ENCODE measurements at places on chromosomes 1 and 21. TPM values are rescaled to one million over a fixed set of nuclear protein-coding genes. Genes with fewer than 3 reads are reported as not detected.

SPATA17 gene
- total RNA-seq: 0.87 TPM

RAB42 gene
- 2.4 TPM for total RNA-seq

TSPAN2 gene
- total RNA-seq: under 0.01 TPM

TMEM82 gene
- not detected for total RNA-seq

URB1 gene
- total RNA-seq: 11.8 TPM

RGS1 gene
- not detected for total RNA-seq

RAP1GAP gene
- total RNA-seq: 1.3 TPM

LCE1A gene
- not detected for total RNA-seq

DSCAM gene
- under 0.01 TPM for total RNA-seq

SH2D1B gene
- not detected for total RNA-seq

CLCA1 gene
- not detected for total RNA-seq

S100A10 gene
- 455 TPM for total RNA-seq

LRP8 gene
- 7.9 TPM for total RNA-seq

GUCA2A gene
- total RNA-seq: not detected

TRIM67 gene
- total RNA-seq: not detected

GPX7 gene
- 91.3 TPM for total RNA-seq

NFASC gene
- under 0.01 TPM for total RNA-seq

RBM15 gene
- total RNA-seq: 42.0 TPM

NBPF12 gene
- total RNA-seq: 5.4 TPM

FCRL5 gene
- total RNA-seq: not detected

AGBL4 gene
- not detected for total RNA-seq

SELENBP1 gene
- 2.0 TPM for total RNA-seq

SPRR2B gene
- total RNA-seq: not detected

S100A12 gene
- total RNA-seq: not detected

DRAXIN gene
- not detected for total RNA-seq

GPN2 gene
- 15.3 TPM for total RNA-seq

AGT gene
- not detected for total RNA-seq

U2AF1 gene
- total RNA-seq: 26.7 TPM

WNT9A gene
- total RNA-seq: 5.1 TPM

FCRL1 gene
- total RNA-seq: not detected

IFFO2 gene
- 10.3 TPM for total RNA-seq

OR2AK2 gene
- total RNA-seq: not detected

VWA1 gene
- 46.0 TPM for total RNA-seq

CBR3 gene
- 2.4 TPM for total RNA-seq

C4BPB gene
- total RNA-seq: 40.1 TPM

THEM5 gene
- total RNA-seq: not detected

TRMT13 gene
- total RNA-seq: 10.2 TPM

VANGL2 gene
- total RNA-seq: 6.5 TPM
